ENCODE measurements at places on chromosomes 5 and 9.

DNA sequence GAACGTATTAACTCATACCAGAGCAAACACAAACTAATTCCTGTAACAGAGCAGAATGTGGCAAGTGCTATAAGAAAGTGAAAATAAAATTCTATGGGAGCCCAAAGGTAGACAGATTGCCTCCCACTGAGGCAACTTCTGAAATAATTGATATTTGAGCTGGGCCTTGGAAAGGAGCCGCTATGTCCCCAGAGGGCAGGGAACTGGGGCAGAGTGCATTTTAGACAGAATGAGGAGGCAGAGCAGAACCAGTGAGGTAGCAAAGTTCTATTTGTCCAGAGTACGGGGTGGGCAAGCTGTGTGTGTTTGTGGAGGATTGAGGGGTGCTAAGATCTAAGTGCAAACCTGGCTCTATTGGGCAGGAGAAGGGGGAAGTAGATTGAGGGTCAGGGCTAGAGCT is 19.8 kb downstream of the CDO1 start:
- no peak for DNase-seq

DNA sequence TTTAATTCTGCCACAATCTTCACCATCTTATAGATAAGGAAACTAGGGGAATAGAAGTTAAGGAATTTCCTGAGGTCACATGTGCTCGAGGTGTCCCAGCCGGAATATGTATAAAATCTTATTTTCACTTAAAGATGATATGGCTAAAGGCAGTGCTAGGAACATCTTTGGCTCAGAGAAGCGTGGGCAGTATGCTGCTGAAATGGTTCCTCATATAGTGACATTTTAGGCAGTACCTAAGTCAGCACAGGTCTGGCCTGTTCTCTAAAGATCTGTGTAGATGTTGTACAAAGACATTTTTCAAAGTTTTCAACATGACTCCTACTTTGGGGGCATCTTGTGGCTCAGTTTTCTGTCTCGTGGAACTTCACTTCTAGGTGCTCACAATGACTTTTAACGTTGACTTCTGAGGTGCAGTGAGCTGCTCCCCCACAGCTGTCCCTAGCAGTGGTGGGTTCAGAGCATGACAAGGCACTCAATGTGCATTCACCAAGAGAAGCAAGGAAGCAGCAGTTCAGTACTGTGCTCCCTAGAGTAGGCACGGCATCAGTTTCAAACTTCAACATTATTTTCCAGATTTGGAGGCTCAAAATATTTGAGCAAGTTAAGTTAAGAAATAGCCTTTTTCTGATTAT is 40.3 kb downstream of the TNFAIP8 start:
- DNase-seq = no peak

DNA sequence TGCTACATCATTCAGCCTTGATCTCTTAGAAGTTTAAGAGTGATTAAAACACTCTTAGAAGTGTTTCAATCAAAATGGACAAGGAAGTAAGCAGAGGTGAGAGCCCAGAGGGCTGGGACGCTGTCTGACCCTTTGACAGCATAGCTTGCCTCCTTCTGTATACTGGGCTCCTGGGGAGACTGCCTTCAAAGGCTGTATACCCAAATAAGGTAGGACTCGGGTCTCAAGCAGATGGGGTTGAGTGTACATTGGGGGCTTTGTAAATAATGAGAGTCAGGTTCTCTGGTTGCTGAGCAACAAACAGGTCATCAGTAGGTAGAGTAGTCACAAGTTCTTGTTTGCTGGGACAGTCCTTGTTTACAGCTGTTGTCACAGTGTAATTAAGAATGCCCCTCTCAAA is 97.1 kb downstream of the PJA2 start:
- no peak for DNase-seq

DNA sequence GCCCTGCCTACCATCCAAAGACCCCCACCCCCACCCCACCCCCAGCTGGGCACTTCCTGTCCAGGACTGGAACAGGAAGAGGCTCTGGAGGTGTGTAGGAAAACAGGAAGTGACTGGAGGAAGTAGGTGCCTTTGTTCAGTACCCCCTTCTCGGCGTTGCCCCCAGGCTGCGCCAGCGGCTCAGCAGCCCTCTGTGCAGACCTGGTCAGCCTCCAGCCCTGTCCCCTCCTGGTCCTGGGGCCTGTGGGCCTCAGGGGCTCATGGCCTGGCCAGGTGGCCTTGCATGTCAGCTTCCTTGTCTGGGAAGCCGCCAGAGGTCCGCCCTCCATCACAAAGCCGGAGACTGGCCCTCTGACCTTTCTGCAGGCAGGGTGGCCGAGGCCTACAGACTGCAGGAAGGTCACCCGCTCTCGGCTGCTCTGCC is 26.0 kb downstream of the FLT4 start:
- DNase-seq = no peak
